ENCODE measurements at places on chromosomes 6 and 20. TPM values are rescaled to one million over a fixed set of nuclear protein-coding genes. Genes with fewer than 3 reads are reported as not detected.

GRCh38 chr6:42047213-42047590, 3.1 kb upstream of the TAF8 start:
- DNase-seq: no peak

The NFATC2 gene
- total RNA-seq: 1.3 TPM

The LHFPL5 gene
- total RNA-seq: 1.00 TPM

- DNase-seq: no peak
Measured at GRCh38 chr6:20826378-20826777, 292.1 kb downstream of the CDKAL1 start.

- no peak for DNase-seq
Measured at GRCh38 chr20:3767110-3767426, 485 bp downstream of the ADISSP start.

The MOG gene
- total RNA-seq: 0.18 TPM

DNA sequence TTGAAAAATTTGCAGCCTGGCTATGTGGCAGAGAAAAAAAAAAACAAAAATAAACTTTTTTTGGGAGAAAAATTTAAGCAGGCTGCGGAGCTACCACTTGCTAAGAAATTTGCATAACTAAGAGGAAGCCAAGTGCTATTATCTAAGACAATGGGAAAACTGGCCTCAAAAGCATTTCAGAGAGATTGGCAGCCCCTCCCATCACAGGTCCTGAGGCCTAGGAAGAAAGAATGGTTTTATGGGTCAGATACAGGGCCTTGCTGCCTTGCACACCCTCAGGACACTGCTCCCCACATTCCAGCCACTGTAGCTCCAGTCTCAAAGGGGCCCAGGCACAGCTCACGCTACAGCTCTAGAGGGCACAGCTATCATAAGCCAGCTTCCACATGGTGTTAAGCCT, 777.9 kb downstream of the TENT5A start:
- no peak for DNase-seq

The MEP1A gene
- total RNA-seq: 0.09 TPM

DNA sequence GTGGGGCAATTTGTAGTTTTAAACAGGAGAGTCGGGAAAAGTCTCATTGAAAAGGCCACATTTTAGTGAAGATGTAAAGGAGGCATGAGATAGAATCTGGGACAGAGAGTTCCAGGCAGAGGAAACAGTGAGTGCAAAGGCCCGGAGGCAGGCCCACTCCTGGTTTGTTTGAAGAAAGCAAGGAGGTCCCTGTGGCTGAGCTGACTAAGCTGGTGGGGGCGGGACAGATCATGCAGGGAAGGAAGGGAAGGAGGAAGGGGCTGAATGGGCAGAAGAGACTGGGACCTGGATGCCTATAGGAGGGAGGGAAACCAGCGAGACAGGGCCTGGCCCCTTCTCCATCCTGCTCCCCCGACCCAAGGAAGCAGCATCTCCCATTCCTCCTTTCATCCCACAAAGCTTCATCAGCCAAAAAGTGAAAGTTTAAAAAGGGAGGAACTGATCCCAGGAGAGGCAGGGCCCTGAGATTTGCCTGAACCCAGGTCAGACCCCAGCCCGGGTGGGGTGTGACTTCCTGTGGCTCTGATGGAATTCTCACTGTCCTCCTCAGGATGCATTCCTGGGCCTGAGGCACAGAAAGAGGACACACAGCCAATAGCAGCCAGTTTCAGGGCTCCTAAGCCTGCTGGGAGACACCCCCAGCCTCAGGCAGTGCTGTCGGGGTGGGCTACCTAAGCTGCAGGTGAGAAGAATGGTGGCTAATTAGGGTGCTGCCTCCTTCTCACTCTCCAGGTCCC, 54.2 kb upstream of the SIRPA start:
- DNase-seq: no peak

GRCh38 chr6:14141351-14142062, 23.9 kb downstream of the CD83 start:
- DNase-seq: no peak

DNA sequence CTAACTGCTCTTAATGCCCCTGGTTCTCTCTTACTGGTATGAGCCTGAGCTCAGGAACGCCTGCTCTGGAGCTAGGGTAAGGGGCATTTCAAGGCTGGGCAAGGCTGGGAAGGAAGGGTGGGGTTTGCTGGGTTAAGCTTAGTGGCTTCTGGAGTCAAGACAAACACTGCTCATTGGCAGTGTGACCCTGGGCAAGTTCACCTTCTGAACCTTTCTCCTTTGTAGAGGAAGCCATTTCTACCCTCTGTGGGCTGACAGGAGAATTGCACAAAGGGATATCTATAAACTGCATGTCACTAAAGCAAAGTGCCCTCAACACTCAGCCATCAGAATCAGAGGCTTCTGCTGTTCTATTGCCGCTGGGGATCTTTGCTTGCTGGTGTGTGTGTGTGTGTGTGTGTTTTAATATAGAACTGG, 20.3 kb upstream of the LRRN4 start:
- no peak for DNase-seq

DNA sequence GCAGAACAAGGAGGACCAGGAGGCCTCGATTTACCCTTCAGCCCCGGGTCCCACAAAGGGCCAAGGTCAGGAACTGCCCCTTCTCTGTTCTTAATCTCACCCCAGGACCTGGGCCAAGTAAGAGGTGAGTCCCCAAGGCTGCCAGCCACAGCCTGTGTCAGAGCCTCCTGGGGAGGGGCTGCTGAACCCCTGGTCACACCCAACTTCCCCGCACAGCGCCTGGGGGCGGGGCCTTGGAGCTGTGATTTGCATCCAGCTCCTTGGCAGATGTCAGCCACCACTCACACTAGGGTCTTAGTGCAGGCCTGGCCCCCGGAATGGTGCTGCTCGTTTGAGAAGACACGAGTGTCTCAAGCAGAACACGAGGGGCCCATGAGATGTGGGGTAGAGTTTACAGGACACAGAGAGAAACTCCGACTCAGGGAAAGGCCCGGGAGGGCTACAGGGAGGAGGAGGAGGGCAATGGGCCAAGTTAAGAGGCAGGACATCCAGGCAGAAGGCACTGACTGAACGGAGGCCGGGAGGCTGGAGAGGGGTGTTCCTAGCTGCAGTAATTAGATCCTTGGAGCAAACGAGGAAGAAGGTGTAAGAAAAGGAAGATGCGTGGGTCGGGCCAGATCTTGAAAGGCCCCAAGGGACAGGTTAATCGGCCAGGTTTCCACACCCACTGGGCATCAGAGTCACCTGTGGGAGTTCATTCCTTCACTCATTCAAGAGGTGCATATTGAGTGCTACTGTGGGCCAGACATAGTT, 26.9 kb downstream of the ZBP1 start:
- DNase-seq: no peak

The GPX5 gene
- total RNA-seq: not detected

DNA sequence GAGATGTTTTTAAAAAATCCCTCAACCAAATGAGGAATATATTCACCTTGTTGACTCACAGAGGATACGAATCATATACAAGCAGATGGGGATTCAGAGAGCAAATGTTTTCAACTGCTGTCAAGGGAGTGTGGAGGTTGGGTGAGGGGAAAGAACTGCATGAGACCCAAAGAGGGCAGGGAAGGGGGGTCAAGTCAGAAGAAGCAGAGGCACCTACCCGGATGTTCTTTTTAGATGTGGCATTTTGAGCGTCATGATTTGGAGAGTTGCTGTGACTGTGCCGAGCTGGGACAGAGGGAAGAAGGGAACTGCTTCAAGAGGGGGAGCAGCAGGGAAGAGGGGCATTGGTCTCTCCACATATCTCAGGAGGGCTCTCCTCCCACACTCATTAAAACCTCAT, 191.3 kb upstream of the PROKR2 start:
- no peak for DNase-seq

All from cerebellum (tissue), 4 donors.